ENCODE measurements at places on chromosomes 1 and 21.
A peak's percentile ranks its signal among the peaks of the same experiment; 100 is the strongest.

DNA sequence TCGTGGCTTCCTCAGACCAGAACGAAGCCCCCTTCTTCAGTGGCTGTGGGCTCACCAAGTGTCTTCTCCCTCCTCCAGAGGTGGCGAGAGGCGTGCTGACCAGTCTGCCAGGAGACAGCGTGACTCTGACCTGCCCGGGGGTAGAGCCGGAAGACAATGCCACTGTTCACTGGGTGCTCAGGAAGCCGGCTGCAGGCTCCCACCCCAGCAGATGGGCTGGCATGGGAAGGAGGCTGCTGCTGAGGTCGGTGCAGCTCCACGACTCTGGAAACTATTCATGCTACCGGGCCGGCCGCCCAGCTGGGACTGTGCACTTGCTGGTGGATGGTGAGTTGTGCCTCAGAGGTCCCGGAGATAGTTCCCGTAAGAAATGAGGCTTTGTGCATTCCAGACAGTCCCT is 24.0 kb downstream of the IL6R start:
- DNase-seq: no peak

GRCh38 chr1:207896547-207896946 is 14.4 kb downstream of the CD34 start:
- DNase-seq: no peak

DNA sequence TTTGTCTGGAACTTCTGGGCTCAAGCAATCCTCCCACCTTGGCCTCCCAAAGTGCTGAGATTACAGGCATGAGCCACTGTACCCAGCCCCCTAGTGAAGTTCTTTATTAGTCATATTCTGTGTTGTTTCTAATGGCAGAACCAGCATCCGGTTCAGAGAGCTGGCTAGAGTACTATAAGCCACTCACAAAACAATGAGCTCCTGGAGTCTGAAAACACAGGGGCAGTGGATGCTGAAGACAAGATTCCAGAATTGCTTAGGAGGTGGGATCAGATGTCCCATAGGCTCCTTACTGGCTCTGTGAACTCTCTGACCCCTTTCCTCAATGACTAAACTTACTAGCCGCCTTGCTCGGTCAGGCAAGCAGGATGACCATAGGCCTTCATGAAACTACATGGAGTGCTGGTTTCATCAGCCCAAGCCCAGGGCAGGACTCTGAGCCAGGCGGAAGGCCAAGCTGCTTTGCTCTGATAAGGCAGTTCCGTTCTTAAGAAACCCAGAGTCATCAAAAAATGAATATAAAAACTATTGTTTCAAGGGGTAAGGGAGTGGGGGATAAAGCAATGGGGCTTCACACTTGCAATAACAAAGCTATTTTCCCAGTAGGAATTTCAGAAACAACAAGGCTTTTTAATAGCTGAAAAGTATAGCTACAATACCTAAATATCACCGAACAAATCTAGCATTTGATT is 8.1 kb downstream of the MTHFR start:
- DNase-seq: peak; percentile 97

DNA sequence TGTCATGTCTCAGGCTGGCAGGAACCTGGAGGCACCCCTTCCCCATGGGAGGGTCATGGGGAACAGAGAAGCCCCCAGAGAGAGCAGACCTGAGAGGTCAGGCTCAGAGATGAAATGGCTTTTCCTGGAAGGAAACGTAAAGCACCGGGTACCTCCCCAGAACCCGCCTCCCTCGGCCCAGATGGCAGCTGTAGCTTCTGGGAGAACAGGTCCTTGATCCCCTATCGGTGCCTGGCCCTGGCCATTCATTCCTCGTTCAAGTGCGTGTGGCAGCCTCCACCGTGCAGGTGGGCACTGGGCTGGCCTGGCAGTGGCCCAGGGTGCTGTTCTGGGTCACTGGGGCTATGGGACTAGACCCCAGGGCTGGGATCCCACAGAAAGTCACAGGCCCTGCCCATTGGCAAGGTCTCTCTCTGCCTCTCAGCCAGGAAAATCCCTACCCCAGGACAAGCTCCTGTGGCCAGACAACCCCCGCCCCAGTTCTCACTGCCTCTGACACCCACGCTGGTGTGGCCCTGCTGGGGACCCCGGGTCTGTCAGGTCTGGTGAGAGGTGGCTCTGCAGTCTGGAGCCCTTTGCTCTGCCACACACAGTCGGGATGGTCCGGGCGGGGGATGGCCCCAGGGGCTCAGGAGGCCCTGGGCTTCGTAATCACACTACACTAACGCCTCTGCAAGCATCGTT is 183.2 kb upstream of the VAMP3 start:
- no peak for DNase-seq

- DNase-seq: no peak
Measured at GRCh38 chr1:205545991-205546390, 41.5 kb downstream of the CDK18 start.

DNA sequence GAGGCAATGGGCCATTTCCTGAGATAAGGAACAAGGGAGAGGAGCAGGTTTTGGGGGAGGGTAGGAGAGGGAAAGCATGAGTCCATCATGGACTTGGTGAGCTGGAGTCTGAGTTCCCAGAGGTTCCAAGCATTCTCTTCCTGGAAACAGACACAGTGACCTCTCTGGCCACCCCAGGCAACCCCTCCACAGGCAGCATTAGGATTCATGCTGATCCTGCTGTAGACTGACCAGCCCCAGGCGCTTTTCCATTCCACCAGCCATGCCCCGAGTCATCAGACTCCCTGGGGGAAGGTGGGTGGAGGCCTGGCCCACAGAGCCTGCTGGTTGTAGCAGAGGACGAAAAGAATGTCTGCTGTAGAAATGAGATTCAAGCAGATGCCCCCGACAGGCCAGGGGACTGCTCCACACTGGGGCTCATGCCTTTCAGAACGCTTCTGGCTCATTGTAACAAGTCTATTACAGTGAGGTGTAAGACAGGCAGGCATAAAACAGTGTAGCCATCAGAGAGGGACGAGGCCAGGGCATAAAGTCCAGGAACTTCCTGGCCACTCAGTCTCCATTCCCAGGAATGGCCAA is 52.2 kb downstream of the KCND3 start:
- DNase-seq: no peak

GRCh38 chr1:33312413-33312749 is 8.5 kb downstream of the A3GALT2 start:
- DNase-seq: no peak

- DNase-seq: no peak
Measured at GRCh38 chr1:48047116-48047515, 49.9 kb upstream of the TRABD2B start.

GRCh38 chr21:34333121-34333739 is 30.6 kb upstream of the KCNE2 start:
- peak; percentile 11 for DNase-seq

DNA sequence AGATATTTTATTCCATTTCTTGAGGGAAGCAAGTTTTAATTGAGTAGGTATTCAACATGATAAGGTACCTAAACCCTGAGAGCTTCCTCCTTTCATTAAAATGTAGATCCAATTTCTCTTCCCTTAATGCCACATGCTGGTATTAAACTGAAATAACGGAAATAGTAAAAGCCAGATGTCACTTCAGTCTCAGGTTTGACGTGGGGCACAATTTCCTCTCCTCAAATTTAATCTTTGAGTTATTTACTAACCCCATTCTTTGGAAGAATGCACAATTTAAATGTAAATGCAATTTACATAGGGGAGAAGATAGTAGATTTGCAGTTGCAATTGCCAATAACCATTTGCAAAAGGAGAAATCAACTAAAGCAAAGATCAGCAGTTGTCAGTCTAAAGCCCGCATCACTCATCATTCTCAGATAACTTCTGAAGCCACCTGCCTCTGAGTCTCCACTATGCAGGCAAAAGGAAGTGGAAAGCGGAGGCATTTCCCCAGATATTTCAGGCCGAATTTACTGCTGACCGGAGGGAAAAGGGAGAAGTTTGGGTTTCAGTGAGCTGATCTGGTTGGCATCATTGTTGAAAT is 2.1 kb upstream of the LEMD1 start:
- no peak for DNase-seq

- no peak for DNase-seq
Measured at GRCh38 chr1:15151377-15151806, 2.2 kb upstream of the TMEM51 start.

DNA sequence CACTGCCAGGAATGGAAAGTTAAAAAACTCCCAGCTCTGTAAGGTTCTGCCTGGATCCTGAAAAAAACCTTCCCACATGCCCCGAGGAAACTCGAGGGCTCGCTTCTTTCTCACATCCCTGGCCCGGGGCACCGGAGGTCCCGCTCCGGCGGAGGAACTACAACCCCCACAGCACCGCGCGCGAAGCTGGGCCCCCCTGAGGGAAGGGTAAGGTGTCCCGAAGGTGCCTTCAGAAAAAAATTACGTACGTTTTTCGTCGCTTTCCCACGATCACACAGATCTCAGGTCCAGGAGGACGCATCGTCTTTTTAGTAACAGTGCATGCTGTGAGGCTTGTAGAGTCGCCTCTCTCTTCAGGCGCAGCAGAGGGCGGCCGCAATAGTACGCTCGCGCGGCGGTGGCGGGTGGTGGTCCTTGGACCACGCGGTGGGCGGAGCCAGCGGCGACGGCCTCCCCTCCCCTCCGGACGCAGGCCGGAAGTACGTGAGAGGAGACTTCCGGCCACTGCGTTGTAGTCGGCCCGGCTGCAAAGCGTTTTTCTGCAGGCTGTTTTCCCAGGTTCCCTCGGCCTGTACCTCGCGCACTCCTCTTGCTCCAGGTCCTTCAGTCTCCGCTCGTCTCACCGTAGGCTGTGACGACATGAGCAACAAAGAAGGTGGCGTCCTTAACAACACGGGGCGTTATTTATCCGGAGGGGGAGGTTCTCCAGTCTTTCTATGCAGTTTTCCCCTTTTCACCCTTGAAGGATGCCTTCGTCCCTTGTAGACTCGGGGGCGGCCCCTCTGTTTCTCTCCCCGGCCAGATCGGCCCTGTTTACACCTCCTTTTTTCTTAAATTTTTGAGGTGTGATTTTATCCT is at the start of gene TSNAX:
Gene TSNAX (plus strand): TSS at position 498 of the 858 bp plus-strand sequence. CDS start 142 bp downstream, at position 640.
- peak; percentile 95 for DNase-seq

GRCh38 chr1:50328552-50328951 is 94.7 kb downstream of the DMRTA2 start:
- no peak for DNase-seq

GRCh38 chr1:16718908-16719533 is 21.3 kb upstream of the RNU1-4 start:
- no peak for DNase-seq

GRCh38 chr1:156493154-156493631 is 7.4 kb downstream of the MEF2D start:
- DNase-seq: no peak

DNA sequence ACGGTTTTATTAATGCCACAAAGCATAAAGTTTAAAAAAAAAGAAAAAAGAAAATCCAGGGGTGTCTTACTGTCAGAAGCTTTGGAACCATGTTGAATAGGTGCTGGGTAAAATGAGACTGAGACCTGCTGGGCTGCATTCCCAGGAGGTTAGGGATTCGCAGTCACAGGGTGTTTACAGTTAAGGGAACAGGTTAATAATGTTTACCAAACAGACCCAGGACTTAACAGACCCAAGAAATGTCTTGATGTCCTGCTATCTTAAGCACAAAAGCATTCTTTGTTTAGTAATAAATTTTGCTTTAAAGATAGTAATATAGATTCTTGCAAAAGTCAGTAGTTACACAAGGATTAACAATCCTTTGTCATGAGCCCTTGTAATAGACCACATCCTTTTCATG is 54.7 kb downstream of the OLFML3 start:
- DNase-seq: no peak

DNA sequence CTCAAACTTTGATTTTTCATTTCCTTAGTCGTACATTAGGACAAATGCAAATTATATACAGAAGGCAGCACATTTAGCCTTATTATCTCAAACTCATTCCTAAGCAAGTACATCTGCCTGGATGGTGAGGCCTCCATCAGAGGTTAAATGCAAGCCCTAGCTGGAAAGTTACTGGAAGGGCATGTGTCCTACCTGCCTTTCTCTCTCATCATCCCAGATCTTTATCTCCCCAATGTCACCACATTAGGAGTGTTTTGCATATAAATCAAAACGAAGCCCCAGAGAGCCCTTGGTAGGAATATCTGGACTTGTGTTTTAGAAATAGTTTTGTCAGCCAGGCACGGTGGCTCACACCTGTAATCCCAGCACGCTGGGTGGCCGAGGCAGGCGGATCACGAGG is 35.0 kb downstream of the APP start:
- DNase-seq: no peak

DNA sequence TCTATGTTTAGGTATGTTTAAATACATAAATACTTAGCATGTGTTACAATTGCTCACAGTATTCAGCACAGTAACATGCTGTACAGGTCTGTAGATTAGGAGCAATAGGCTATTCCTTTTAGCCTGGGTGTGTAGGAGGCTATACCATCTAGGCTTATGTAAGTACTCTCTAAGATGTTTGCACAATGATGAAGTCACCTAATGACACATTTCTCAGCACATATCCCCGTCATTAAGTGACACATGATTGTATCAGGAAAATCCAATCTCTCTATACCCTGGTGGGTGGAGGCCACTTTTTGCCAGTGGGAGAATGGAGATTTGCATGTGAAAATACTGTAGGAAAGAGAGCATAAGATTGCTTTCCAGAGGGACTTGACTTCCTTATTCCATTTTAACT is 5.5 kb upstream of the TEDDM1 start:
- DNase-seq: no peak

- no peak for DNase-seq
Measured at GRCh38 chr1:61174060-61174795, 91.9 kb downstream of the NFIA start.

GRCh38 chr1:2415337-2415736 is 3.0 kb upstream of the PEX10 start:
- DNase-seq: no peak

DNA sequence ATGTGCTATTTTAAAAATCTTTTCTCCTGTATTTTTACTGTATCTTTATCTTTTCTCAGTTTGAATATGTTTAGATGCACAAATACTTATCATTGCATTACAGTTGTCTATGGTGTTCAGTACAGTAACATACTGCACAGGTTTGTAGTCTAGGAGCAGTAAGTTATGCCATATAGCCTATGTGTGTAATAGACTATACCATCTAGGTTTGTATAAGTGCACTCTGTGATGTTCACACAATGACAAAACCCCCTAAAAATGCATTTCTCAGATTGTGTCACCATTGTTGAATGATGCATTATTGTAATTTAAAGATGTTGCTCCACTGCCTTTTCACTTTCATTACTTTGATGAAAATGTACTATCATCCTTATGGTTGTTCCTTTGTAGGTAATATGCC is 64.9 kb upstream of the PRRX1 start:
- DNase-seq: no peak
